ENCODE measurements at places on chromosomes 11 and 22.

DNA sequence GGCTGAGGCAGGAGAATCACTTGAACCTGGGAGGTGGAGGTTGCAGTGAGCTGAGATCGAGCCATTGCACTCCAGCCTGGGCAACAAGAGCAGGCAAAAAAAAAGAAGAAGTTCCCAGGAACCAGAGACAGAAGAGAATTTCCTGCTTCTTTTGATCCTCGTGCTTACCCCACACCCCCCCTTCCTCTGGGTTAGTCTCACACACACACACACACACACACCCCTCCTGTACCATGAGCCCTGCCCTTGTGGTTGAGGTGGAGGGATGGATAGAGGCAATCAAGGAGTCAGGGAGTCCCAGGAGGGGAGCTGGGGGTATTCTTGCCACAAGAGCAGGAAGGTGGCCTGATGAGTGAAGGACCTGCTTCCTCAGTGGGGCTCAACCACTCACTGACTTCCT, 4.1 kb upstream of the UBE2L6 start:
- no peak for DNase-seq

GRCh38 chr22:24822471-24822870, 16.5 kb downstream of the SGSM1 start:
- DNase-seq = no peak

GRCh38 chr11:91749251-91749650, 475.4 kb upstream of the FAT3 start:
- no peak for DNase-seq

DNA sequence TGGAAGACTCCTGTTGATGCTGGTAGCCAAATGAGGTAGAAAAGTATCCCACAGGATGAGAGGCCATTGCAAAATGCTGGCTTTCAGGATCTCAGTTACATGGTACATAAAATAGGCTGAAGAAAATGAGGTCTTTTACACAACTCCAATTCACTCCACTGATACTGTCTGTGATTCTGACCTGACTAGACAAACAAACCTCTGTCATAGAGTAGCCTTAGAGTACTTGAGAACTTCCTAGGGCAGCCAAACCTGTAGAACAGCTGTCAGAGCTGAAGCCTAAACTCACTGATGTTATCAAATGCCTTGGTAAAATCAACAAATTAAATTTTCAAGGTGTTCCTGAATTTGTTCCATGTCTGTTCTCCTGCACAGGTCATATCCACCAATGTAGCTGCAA, 26.2 kb upstream of the POGLUT3 start:
- no peak for DNase-seq

DNA sequence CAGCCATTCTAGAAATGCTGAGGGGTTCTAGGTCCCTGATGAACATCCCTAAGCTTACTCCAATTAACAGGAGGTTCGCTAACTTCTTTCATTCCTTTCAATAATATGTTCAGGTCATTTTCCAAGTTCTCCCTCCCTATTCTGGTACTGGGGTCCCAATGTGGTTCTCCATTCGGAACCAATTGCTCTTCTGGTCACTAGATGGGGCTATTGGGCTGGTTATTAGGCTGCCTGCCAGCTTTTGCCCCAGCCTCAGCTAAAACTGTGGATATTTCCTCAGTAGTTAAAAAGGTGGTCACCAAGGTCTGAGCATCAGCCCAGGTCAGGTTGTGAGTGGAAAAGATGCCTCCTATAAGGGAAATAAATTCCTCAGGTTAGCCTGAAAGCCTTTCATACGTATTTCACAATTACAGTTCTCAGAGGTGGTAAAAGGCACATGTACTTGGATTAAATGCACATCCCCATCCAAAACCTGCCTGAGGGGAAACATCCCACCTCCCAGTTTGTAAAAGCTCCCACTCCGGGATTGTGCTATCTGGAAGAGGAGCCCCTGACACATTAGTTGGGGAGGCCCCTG, 161.1 kb upstream of the CCDC179 start:
- DNase-seq = no peak

- DNase-seq = no peak
Measured at GRCh38 chr11:116177521-116178210, 595.1 kb downstream of the BUD13 start.

- no peak for DNase-seq
Measured at GRCh38 chr11:67384851-67385366, 6.9 kb upstream of the RAD9A start.

GRCh38 chr11:17343907-17344306, 7.7 kb upstream of the NCR3LG1 start:
- no peak for DNase-seq

GRCh38 chr11:88208745-88209144, 33.5 kb upstream of the RAB38 start:
- DNase-seq = no peak

Measured in activated T-cell treated with anti-CD3 and anti-CD28 coated beads for 4 hours (primary cell).